Stimulated activated naive CD4-positive, alpha-beta T cell (primary cell): ENCODE measurements at places on chromosomes 11 and 22.

DNA sequence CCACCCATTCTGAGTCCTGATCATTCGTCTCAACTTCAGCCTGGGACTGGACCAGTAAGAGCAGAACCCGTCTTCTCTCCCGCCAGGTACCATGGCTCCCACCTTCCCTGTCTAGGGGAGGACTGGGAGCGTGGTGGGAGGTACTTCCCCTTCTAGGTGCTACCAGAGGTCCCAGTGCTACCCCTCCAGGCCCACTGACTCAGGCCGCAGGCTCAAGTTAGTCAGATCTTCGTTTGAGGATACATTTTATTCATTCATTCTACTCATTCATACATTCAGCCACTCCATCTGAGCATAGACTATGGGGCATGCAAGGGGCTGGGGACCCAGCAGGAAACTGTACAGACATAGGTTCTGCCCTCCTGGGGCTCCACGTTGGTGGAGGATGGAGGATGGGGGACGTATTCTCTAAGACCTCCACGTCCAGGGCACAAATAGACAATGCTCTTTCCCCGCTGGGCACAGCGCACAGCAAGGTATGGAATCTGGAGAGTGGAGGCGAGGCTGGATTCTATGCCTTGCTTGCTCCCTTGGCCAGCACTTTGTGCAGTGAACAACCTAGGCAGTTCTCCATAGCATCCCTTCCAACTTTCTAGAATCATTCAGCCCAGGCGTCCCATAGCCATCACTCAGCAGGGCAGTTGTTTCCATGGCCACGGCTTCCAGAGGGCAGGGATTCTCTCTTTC lies 1.0 kb upstream of the RAB3IL1 start:
- no peak for DNase-seq

DNA sequence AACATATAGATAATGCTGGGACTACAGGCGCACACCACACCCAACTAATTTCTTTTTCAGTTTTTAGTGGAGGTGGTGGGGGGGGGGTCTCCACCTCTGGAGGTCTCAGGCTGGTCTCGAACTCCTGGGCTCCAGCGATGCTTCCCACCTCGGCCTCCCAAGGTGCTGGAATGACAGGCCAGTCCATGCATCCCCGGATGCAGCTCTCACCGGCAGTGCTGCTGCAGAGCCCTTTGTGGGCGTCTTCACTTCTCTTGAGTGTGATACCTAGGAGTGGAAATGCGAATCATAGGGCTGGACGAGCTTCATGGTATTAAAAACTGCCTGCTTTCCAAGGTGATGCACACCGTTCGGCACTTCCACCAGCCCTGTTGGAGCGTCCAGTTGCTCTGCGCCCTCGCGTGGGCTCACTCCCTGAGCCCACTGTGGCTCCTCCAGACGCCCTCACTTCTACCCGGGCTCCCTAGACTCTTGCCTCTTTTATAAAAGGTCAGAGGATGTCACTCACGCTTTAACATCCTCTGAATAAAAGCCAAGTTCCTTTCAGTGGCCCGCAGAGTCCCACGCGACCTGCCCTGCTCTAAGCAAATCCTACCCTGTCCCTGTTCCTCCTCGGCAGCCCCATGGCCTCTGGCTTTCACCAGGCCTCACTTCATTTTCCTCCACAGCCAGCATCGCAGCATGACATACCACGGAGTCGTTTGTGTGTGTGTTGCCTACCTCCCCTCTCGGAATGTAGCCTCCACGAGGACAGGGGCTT lies 837 bp upstream of the BID start:
- no peak for DNase-seq

DNA sequence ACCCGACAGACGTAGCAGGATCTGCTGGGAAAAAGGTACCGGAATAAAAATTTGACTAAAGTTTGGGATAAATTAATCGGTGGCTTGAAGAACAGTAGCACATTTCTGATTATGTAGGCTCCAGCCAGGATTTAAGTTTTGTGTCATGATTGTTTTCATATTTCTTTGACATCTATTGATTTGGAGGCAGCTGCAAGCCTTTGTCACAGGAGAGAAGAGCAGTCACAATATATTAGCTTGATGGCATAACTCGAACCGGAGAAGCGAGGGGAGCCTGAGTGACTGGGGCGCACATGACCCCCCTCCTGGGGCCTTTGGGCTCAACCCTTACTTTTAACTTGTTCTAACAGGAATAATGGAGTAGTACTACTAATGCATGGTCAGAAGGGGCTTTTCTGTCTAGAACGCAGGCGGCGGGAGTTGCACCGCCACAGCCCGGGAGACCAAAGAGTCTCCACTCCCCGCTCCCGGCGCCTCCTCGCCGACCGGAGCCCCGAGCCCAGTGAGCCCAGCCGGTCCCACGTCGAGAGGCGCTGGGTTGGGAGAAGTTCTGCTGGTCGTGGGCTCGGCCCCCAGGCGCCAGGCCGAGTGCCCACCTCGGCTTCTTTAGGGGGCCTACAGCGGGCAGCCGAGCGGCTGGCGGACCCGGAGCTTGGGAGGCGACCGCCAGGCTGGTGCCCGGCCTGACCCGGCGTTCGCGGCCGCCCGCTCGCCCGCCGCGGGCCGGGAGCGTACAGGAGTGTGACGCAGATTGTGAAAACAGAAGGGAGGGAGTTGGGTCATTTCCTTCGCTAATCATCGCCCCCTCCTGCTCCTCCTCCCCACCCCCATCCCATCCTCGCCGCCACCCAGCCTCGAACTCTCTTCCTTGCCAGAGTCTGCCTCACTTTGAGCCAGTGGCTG lies 15.7 kb upstream of the PAX6 start:
- no peak for DNase-seq

GRCh38 chr22:17201285-17201945 lies 17.8 kb downstream of the ADA2 start:
- no peak for DNase-seq

- no peak for DNase-seq
Observed at GRCh38 chr11:73645121-73645969, 1.0 kb upstream of the PLEKHB1 start.

DNA sequence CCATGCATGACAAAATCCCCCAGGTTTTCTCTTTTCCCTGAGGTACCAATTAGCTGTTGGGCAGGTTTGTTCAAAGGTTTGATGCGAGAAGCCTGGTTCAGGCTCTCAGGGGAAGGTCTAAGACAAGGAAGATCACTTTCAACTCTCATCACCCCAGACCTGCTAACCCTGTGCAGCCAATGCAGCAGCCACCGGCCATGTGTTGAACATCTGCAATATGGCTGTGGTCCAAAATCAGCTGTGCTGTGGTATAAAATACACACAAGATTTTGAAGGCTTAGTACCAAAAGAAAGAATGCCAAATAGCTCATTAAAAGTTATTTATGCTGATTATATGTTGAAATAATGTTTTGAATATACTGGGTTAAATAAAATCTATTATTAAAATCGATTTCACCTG lies 58.5 kb downstream of the SMCO4 start:
- DNase-seq: no peak

DNA sequence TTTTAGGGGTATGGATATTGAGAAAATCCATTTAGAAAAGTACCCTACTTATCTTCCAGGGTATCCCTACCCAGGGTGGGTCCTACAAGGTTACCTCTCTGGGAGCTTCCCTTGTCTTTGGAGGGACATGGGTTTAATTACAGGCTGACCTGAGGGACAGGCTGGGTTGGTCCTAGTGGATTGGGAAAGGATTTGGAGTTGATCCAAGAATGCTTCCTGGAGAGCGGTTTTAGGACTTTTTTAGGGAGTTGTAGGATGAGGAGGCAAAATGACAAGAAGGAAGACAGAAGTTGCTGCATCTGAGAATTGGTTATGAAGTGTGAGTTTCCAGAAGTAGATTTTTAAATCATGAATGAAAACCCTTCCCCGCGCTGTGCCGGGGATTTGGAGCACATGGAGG lies 61.8 kb upstream of the CRTAM start:
- no peak for DNase-seq

GRCh38 chr11:96373826-96374225 lies 15.9 kb downstream of the CCDC82 start:
- no peak for DNase-seq

- no peak for DNase-seq
Observed at GRCh38 chr11:10397226-10397987, 57.7 kb upstream of the AMPD3 start.

GRCh38 chr11:66336234-66337102 lies at the start of gene RIN1:
Gene RIN1 (minus strand): TSS chr11:66336434. CDS start chr11:66336402, 32 bp downstream.
- no peak for DNase-seq

DNA sequence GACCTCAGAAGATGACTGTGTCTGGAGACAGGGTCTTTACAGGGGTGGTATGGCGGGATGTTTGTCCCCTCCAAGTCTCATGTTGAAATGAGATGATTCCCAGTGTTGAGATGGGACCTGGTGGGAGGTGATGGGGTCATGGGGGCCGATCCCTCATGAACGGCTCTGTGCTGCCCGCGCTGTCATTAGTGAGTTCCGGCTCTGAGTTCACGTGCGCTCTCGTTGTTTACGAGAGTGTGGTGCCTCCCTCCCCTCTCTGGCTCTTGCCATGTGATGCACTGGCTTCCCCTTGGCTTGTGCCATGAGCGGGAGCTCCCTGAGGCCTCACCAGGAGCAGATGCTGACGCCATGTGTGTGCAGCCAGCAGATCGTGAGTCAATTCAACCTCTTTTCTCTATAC lies 830.8 kb downstream of the TBC1D22A start:
- no peak for DNase-seq

- no peak for DNase-seq
Observed at GRCh38 chr11:64266339-64266738, 15.0 kb downstream of the PLCB3 start.

DNA sequence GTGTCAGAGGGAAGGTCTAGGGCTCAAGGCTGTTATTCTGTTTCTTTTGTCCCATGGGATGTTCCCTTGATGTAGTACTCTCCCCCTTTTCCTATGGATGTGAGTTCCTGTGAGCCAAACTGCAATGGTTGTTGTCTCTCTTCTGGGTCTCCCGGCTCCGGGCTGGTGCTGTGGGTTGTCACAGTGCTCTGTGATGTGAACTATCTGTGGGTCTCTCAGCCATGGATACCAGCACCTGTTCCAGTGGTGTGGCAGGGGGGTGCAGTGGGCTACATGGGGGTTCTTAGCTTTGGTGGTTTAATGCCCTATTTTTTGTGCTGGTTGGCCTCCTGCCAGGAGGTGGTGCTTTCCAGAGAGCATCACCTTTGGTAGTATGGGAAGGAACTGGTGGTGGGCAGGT lies 941.1 kb downstream of the KCNA4 start:
- DNase-seq: no peak

GRCh38 chr11:65780770-65781151 lies at the start of gene AP5B1:
Gene AP5B1 (minus strand): TSS chr11:65780976. CDS start chr11:65780591, 385 bp downstream.
- peak; percentile 62 for DNase-seq

DNA sequence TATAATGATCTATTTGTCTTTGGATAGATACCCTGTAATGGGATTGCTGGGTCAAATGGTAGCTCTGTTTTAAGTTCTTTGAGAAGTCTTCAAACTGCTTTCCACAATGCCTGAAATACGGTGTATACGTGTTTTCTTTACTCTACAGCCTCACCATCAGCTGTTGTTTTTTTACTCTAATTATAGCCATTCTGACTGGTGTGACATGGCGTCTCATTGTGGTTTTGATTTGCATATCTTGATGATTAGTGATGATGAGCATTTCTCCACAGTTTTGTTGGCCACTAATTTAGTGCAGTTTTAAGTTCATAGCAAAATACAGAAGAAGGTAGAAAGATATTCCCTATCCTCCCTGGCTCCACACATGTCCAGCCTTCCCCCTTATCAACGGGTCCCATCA lies 26.3 kb upstream of the VPREB1 start:
- no peak for DNase-seq

DNA sequence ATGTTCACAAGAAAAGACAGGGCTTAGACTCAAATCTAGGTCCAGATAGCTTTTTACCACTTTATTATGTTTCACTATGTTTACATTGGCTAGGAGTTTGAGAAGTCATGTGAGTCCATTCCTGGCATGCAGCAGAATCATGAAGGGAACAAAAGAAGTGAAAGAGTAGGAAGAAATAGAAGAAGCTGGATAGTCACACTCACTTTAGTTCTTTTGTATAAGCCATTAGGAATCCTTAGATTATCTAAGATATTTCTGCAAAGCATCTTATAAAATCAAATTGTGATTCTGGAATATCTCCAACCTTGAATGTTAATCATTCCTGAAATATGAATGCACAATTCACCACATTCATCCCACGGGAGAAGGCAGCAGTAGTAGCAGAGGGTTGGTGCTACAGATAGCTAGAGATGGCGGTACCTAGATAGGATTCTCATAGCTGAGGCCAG lies 31.9 kb downstream of the MAML2 start:
- no peak for DNase-seq

DNA sequence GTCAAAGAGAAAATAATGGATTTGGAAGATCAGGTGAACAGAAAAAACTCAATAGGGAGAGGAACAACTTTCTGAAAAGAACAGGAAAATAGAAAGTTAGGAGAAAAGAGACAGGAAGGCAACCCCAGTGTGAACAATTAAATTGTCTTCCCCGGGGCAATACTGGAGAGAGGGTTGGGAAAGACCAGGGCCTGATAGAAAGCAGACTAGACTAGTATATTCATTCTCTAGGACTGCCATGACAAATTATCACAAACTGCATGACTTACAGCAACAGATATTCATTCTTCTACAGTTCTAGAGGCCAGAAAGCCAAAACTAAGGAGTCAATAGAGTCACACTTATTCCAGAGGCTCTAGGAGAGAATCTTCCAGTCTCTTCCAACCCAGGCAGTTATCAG lies 482.8 kb downstream of the SOX6 start:
- DNase-seq: no peak

GRCh38 chr11:134502153-134502550 lies 90.1 kb upstream of the B3GAT1 start:
- no peak for DNase-seq

DNA sequence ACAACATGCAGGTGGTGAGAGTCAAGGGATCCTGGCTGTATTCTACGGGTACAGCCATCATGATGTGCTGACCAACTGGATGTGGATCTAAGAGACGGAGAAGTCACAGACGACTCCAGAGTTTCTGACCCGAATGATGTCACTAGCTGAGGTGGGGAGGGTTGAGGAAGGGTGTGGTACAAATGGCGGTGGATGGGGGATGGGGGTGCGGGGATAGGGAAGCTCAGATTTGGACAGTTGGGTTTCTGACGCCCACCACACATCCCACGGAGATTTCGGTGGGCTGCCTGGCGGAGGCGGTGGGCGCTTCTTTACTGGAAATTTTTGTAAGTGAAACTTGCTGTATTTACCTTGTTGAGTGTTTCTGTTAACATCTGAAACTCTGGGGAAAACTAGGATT lies 126.7 kb downstream of the OSBP2 start:
- DNase-seq: no peak

DNA sequence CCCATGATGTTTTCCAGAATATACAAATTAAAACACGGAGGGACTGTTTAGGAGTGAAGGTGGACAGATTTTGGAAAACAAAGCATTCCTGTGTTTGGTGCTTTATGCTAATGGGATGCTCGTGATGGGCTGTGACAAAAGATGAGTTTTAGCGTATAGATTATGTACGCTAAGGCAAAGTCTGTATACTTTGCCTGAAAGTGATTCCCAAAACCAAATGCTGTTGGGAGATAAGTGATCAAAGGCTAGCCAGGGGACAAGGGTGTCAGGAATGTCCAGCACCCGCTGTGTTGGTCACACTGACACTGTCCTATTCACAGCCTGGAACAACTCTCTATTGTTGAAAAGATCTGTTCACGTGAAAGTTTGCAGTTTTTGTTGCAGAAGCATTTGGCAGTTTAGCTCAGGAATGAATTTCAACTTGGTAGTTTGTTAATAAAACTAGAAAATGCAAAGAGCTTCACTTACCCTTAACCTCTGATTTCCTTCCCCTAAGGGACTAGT lies 1.5 kb downstream of the JAM3 start:
- DNase-seq: no peak
